ENCODE measurements at places on chromosomes 11 and 22.

DNA sequence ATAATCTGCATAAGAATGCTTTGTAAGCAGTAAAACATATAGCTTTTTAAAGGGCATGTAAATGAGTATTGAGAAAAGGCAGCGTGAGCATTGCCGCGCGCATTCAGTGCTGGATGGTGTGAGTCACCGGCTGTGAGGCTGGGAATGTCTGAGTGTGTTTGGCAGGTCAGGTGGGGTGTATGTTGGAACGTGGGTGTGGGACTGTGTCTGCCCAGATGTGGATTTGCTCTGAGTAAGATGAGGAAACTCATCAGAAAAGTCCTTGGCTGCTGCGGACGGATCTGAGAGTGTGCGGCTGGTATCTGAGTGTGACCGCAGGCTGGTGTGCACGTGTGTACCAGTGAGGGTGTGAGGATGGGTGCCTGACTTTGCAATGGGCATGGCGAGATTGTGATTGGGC lies 66.2 kb upstream of the NECTIN1 start:
- no peak for DNase-seq

DNA sequence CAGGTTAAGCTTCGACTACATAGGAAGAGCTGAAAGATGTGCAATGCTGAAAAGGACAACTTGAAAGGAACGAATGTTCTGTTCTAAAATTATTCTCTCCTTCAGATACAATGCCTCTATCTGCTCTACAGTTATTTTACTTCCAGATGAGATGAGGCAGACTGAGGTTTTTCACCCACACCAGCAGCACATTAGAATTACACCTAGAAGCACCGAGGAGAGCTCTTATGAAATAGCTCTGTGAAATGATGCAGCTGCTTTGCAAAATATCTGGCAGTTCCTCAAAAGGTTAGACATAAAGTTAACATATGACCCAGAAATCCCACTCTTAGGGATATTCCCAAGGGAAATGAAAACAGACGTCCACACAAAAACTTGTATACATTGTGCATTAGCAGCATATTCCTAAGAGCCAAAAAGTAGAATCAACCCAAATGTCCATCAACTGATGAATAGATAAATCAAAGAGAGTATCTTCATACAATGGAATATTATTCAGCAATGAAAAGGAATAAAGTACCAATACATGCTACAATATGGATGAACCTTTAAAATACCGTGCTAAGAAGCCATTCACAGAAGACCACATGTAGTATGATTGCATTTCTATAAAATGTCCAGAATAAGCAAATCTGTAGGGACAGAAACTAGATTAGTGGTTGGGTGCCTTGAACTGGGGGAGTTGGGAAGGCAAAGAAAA lies 34.5 kb downstream of the WT1 start:
- no peak for DNase-seq

- peak; percentile 7 for DNase-seq
Observed at GRCh38 chr11:10632483-10632882, 61.1 kb downstream of the IRAG1 start.

- DNase-seq = no peak
Observed at GRCh38 chr11:72141066-72141465, 5.5 kb downstream of the FOLR3 start.

- DNase-seq = peak; percentile 86
Observed at GRCh38 chr11:118207079-118207478, 17.7 kb downstream of the JAML start.

- DNase-seq = peak; percentile 86
Observed at GRCh38 chr22:49930596-49931412, 12.4 kb downstream of the CRELD2 start.

DNA sequence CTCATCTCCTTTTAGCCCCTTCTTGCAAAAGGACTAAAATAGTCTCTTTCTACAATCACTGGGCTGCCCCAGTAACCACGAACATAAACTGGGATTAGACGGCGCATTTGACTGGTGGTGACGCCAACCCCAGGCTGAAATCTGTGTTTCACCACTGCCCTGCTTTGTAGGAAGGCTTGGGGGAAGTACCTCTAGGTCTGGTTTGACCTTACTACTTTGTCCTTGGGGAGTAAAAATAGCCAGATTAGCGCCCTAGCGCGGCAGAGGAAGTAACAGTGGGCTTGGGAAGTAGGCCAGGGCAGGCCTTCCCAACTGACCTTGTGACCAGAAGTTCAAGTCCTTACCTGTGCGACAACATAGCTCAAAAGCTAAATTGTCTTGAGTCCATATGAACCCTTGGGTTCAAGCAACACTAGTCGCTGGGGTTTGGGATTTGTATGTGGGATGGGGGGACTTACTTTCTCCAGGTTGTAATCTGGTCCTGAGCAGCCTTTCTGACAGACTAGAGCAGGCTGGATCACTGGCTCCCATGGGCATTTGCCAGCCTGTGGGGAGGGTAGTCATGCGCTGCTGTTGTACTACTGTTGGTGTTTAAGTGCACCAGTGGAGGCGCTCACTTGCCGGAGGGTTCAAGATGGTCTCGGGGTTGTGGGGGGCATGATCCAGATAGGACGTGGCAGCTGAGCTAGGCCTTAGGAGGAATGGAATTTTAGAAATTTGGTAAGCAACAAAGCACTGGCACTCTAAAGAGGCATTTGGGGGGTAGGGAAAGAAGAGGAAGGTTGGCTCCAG lies 953 bp upstream of the PACS1 start:
- DNase-seq = peak; percentile 70

- no peak for DNase-seq
Observed at GRCh38 chr11:78731027-78731426, 156.4 kb upstream of the NARS2 start.

DNA sequence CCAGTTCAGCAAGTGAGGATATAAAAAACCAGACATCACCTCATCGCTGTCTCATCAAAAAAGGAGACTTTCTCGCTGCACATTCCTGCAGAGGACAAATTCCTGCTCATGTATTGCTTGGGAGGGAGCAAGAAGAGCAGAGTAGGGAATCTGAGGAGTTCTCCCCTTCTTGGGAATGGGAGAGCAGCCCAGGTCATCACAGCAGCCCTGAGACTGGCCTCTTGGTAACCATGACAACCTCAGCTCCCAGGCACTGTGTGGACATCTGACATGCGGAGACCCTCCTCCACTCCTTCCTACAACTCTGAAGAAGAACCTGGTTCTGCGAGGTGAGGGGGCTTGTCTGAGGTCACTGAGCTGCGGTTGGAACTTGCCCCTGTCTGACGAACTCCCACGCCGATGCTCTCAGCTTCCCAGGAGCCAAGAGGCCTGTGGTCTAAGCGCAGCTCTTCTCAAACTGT lies 17.9 kb downstream of the RFPL1 start:
- no peak for DNase-seq

DNA sequence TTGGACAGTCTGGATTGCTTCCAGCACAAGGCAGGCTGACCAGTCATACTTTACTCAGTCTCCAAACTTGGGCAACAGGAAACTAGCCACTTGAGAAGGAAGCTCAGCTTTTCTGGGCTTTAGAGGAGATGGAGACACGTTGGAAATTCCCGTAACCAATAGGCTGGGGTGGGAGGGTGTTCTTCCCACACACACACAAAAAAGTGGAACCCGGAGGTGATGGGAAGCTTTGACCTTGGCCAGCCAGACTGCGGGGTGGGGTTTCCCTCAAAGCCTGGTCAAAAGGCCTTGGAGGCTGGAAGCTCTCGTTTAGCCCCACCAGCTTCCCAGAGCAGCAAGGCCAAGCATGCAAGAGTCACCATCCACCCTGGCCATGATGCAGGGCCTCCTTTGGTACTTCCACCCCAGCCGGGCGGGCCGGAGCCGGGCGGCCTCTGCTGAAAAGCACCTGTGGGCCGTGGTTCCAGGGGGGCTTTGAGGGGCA lies 126.2 kb downstream of the BCR start:
- DNase-seq = peak; percentile 89

- DNase-seq = no peak
Observed at GRCh38 chr11:123431619-123432018, 1.6 kb downstream of the GRAMD1B start.

DNA sequence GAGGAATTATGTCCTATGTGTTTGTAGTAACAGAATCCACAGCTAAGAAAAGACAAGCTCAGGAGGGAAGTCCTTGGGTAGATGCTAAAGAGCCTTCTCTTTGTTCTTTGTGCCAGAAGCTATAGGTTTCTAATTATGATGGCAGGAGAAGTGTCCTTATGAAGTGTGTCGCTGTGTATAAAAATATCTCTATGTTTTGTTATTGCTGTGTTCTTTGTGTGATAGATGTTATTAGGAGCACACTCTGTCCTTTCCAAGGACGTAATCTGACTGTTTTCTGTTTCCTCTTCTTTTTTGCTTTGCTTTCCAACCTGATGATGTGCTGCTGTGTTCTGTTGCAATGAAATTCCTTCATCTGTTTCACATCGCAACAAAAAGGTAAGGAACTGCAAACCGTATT lies 171.9 kb downstream of the NCAM1 start:
- DNase-seq = no peak

GRCh38 chr22:25621986-25622385 lies 57.5 kb downstream of the GRK3 start:
- no peak for DNase-seq

DNA sequence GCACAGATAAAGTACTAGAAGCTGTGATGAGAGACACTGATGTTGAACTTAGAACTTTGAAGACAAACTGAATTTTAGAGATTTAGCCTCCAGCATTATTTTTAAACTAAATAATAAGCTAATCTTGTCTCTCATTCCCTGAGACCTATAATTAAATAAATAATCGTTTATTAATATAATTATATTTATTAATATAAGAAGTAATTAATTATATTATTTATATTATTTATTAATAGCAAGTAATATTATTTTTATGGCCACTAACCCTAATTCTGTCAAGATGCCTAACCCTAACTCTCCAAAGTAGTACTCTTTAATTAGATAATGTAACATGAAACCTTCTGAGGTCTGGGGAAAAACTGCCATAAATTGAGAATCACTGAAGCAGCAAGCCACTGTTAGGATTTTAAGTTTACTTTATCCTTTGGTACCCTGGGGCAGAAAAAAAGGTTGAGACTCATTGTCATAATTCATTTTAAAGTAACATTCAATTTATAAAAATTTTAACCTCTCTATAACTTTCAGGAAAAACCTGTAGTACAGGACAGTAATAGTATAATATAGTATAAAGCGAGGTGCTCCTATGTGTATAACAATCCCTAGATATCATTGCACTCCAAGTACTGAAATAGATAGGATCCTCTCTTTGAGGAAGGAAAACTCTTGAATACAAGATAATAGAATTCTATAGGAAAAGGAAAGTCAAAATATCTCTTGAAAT lies 85.4 kb downstream of the TTC28 start:
- DNase-seq = no peak

- peak; percentile 47 for DNase-seq
Observed at GRCh38 chr22:49934160-49934890, 15.9 kb downstream of the CRELD2 start.

GRCh38 chr11:100632941-100633452 lies 54.1 kb upstream of the ARHGAP42 start:
- DNase-seq = peak; percentile 84

- no peak for DNase-seq
Observed at GRCh38 chr11:14393129-14393528, 34.1 kb upstream of the RRAS2 start.
